ENCODE measurements at places on chromosomes 3 and 15.

GRCh38 chr3:52530918-52531826 lies 2.5 kb downstream of the NT5DC2 start:
- no peak for DNase-seq

GRCh38 chr3:52379610-52380009 lies 63.5 kb downstream of the DNAH1 start:
- DNase-seq, result no peak

DNA sequence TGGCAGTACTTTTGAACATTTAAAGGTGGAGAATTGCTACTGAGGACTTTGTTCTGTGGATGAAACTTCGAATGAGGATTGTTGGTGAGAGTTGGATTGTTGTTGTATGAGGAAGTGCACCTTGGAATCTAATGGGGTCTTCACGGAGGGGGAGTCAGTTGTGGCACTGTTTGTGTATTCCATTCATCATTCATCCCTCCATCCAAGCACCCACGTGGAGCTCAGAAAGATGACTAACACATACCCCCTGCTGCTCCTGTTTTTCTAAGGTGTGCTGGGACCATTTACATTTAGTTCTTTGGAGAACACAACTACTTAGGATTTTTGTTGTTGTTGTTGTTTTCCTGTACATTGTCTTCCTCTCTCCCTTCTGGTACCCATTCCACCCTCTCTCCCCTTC lies 122.6 kb downstream of the IGF1R start:
- no peak for DNase-seq

- no peak for DNase-seq
Measured at GRCh38 chr15:38652998-38653397, 88.4 kb upstream of the RASGRP1 start.

DNA sequence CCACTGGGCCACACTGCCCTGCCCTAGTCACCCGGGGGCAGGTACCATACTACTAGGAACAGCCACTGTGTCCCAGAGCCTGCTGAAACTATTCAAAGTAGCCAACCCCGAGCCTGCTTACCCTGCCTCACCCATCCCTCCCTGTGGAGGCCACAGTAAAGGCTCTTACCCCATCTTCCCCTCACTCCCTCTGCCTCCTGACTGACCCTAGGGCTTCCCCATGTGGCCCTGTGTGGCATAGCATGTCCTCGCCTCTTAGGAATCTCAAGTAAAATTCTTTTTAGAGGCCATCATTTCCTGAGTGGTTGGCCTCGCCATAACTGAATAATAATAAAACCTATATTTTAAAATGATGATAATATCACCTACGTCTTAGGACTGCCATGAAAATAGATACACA lies 112.2 kb upstream of the SLC6A11 start:
- DNase-seq, result no peak

DNA sequence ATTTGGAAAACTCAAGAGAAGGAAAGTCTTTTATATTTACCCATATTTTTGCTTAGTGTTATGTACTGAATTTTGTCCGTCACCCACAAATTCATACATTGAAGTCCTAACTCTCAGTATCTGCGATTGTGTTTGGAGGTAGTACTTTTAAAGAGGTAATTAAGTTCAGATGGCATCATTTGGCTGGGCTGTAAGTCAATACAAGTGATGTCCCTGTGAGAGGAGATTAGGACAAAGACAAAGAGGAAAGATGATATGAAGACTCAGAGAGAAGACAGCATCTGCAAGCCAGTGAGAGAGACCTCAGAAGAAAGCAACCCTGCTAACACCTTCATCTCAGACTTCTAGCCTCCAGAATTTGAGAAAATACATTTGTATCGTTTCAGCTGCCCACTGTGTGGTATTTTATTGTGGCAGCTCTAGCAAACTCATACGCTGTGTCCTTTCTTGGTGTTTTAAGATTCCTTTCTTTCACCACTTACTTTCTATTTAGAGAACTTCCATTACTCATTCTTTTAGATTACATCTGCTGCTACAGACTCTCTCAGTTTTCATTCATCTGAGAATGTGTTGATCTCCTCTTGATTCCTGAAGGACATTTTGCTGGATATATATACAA lies 17.0 kb downstream of the LRCH3 start:
- no peak for DNase-seq

- no peak for DNase-seq
Measured at GRCh38 chr15:27723821-27724220, 375.3 kb downstream of the OCA2 start.

DNA sequence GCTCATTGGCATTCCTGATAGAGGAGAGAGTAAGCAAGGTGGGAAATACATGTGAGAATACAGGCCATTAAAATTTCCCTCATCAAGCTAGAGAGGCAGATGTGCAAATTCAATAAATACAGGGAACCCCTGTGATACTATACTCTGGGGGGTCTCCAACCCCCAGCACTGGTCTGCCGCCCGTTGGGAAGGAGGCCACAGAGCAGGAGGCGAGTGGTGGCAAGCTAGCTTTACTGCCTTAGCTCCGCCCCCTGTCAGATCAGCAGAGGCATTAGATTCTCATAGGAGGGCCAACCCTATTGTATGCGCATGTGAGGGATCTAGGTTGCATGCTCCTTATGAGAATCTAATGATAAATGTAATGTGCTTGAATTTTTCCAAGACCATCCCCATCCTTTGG lies 97.1 kb upstream of the PLSCR5 start:
- no peak for DNase-seq

- no peak for DNase-seq
Measured at GRCh38 chr3:64379221-64379620, 154.0 kb upstream of the PRICKLE2 start.

- DNase-seq, result no peak
Measured at GRCh38 chr15:91259077-91259476, 159.0 kb downstream of the SV2B start.

DNA sequence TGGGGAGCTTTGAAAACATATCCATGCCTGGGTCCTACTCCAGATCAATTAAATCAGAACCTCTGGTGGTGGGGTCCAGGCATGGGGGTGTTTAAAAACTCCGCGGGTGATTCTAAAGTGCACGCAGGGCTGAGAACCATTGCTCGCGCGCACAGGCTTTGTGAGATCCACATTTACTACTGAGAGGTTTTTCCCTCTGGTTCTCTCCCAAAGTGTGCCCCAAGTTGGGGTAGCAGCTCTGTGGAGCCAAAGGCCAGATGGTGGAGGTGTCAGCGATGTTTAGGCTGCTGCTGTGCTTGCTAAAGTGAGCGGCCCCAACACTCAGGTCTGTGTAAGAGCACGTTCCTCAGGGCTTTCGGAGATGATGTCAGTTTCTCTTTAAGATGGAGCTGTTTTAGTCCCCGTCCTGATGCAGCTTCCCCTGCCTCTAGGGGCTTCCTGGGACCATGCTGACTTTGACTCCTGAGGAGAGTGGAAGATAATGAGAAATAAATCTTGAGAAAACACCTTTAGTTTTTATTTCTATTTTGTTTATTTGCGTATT lies 13.4 kb upstream of the MAGEF1 start:
- DNase-seq, result no peak

DNA sequence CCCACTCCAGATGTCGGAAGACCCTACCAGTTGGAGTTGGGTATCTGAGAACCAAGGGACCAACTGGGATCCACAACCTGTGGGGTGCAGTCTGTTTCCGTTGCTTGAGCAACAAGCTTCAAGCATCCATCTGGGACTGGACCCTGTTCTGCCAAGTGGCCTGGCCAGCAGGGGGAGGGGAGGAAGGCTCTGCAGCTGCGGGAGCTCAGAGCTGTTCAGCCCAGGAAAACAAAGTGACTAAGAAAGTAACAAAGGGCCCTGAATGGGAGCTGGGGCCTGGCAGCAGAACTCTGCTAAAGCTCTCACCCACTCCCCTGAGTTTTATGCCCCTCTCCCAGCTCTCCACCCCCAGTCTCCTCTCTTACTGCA lies 2.7 kb downstream of the TYRO3 start:
- no peak for DNase-seq

DNA sequence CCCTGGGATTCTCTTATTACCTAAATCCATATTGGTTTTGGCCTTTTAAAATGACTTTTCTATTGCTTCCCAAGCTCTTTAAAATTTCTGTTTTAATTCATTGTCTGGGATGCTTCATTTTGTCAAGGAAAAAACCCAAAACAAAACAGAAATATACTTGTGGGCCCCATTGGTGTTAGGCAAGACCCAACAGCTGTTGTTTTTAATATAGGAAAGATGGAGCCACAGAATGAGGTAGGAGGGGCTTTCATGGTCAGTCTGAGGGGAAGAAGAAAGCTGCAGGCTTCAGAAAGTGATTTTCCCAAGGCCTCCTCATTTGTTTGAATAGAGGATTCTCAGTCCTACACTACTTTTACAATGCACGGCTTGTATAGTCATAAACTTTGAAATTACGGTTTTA lies 180.5 kb downstream of the MCTP2 start:
- no peak for DNase-seq

- no peak for DNase-seq
Measured at GRCh38 chr15:45224621-45225217, 27.3 kb upstream of the SLC28A2 start.

DNA sequence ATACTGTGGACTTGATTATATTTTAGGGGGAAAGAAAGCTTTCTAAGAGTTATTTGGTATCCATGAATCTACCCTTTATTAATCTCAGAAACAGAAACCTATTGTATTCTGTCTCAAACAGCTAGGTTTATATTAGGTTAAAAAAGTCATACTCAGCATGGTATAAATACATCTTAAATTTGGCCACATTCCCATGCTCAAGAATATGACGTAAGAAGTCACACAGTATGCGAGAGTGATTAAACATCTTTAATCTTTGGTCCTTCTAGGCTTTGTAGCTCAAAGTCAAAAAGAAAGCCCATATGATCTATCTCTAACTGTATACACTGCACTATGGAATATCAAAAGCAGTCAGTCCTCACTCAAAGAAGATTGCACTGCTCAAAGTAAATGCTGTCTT lies 131.4 kb downstream of the EPHA3 start:
- DNase-seq, result no peak

GRCh38 chr15:44058126-44058525 lies 136.9 kb downstream of the FRMD5 start:
- no peak for DNase-seq

DNA sequence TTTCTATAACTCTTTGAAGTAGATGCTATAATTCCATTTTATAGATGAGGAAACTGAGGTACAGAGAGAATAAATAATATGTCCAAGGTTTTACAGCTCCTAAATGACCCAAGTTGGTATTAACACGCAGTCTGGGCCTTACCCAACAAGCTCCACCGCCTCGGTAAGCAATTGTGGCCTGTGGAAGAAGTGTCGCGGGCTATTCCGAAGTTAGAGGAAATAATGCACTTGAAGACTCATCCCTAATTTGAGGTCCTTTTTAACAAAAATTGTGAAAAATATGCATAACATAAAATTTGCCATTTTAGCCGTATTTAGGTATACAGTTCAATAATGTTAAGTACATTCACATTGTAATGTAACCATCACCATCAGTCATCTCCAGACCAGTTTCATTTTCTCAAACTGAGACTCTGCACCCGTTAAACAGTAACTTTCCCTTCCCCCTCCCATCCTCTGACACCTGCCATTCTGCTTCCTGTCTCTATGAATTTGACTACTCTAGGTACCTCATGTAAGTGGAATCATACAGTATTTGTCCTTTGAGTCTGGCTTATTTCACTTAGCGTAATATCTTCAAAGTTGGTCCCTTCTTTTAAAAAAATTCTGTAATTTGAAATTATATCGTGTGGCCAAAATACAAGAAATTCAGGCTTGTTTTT lies 18.2 kb downstream of the IDH3A start:
- DNase-seq, result no peak

DNA sequence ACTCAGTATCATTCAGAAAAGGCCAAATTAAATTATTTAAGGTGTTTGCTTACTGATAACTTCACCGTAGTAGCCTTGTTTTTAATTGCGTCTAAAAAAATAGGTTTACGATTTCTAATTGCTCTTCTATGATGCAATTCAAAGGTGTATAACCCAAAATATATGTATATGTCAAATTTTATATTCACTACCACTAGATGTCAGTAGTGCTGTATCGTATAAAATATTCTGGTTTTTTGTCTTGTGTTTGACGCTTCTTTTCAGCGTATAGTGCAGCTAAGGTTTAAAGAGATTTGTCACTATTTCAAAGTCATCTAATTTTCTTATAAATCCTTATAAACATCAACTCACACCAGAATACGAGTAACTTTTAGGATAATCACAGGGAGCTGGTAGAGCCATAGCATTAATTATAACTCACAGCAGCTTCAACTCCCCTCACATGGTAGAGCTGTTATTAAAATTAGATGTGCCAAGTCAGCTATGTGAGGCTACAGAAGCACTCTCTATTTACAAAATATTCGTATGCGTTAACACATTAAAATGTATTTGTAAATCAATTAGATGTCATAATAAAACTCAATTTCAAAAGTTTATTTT lies 3.5 kb downstream of the PFN2 start:
- DNase-seq, result no peak

GRCh38 chr3:17580901-17581300 lies 161.5 kb downstream of the TBC1D5 start:
- DNase-seq, result no peak

GRCh38 chr15:28904003-28904402 lies 18.2 kb downstream of the APBA2 start:
- DNase-seq, result no peak

DNA sequence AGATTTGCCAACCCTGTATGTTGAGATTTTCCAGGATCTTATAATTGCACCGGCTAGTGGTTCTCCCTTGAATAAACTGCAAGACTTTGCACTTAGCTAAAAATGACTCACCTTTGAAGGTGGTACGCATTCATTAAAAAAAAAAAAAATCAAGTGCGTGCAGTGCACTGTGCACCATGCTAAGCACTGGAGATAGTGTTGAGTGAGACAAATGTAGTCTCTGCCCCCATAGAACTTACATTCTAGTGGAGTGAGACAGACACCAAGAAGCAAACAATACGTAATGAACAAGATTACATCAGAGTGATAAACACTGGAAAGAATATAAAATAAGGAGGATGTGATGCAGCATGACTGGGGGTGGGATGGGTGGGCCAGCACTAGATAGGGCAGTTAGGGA lies 69.4 kb downstream of the ITPR1 start:
- no peak for DNase-seq

DNA sequence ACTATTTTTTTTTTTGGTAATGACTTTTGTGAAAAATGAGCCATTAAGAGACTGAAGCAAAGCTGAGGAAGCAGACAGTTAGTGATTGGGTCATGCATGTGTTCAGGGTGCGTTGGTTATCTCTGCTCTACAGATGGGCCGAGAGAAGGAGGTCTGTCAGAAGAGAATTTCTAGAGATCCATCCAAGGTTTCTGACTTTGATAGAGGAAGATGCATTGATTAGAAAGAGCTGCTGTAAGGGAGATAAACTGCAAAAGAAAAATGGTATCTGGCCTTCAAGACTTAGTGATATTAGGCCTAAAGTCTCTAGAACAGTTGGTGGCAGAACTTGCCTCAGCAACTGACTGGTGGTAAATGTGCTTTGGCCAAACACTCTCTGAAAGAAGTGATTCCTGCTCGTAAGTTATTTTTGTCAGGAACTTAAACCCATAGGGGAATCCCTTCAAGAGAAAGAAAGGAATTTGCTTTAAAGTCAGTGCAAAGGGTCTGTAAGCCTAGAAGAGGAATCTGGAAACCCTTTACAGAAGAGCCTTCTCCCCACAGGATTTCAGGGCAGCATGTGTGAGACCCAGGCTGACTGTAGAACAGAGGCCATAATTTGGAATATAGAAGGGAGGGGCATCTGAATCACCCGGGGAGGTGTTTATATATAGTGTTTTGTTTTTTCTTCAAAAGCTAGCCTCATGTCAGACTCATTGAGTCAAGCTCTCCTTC lies 67.8 kb downstream of the OPA1 start:
- no peak for DNase-seq
